Colonic mucosa (tissue), 4 donors: ENCODE measurements at places on chromosomes 7 and 10. TPM values are rescaled to one million over a fixed set of nuclear protein-coding genes. Genes with fewer than 3 reads are reported as not detected.

Gene NPFFR1
- 0.08 TPM for total RNA-seq

DNA sequence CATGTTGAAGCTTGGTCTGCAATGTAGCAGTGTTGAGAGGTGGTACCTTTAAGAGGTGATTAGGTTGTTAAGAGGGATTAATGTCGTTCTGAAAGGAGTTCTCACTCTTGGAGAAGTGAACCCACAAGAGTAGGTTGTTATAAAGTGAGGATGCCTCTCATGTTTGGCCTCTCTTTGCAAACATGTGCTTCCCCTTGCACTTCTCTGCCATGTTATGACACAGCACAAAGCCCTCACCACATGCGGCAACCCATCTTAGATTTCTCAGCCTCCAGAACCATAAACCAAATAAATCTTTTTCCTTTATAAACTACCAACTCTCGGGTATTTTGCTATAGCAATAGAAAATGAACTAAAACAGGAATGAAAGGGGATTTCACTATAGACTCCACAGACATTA lies 66.3 kb downstream of the KMT2C start:
- H3K27ac ChIP-seq, result no peak overlapping the region
- no peaks in the 10 kb centered on the region for H3K27me3 ChIP-seq
- H3K4me1 ChIP-seq, result no peaks in the 10 kb centered on the region
- no peak for DNase-seq
- H3K4me3 ChIP-seq, result no peak overlapping the region
- H3K36me3 ChIP-seq, result no peaks in the 10 kb centered on the region

DNA sequence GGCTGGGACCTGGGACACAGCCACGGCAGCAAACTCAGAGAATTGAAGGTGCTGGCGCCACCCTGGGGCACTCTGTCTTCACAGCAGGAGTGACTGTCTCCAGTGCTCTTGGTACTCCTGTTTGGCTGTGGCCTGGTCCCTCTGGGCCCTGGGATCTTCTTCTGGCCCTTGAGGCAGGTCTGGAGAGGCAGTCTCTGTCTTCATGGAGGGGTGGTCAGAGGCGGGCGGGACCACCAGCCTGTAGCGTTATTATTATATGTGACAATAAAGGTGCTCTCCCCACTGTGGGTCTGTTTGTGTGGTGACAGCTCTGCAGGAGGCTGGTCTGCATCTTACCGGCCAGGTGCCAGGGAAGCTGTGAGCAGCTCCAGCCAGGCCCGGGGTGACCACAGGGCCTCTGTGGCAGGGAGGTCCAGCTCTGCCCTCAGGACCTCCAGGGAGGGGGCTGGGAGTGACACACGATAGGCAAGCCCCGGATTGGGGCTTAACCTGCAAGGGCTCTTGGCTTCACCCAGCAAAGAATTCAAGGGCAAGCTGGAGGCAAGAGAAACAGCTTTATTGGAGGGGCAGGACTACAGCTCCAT lies 70.3 kb downstream of the MYL10 start:
- H3K4me3 ChIP-seq, result no peak overlapping the region
- H3K27me3 ChIP-seq, result no peaks in the 10 kb centered on the region
- H3K27ac ChIP-seq, result no peak overlapping the region

DNA sequence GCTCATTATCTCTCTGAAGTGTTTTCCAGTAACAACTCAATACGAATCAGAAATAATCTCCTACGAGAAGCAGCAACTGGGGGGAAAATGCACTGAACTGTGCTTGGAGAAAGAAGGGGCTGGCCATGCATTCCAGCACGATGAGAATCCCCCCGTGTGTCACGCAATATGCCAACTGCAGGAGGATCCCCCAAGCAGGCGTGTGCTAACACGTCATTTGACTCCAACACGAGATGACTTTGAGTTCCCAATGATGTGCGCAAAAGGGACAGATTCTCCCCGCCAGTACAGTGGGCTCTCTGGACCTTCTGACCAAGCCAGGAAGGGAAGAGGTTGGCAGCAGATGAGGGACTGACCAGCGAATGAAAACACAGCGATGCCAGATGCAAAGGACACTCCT lies 105.5 kb downstream of the KCNMA1 start:
- no peak overlapping the region for H3K27ac ChIP-seq
- no peak overlapping the region for H3K4me3 ChIP-seq
- no peaks in the 10 kb centered on the region for H3K36me3 ChIP-seq
- H3K4me1 ChIP-seq, result no peaks in the 10 kb centered on the region
- DNase-seq, result no peak

GRCh38 chr10:100522107-100522801 lies 2.6 kb upstream of the SEC31B start:
- DNase-seq, result no peak
- H3K27ac ChIP-seq, result no peak overlapping the region
- H3K36me3 ChIP-seq, result peaks cover 9% of the 10 kb centered on the region
- H3K27me3 ChIP-seq, result peaks cover 3% of the 10 kb centered on the region
